Amniotic stem cell (primary cell): ENCODE measurements at places on chromosomes 16 and 17.

DNA sequence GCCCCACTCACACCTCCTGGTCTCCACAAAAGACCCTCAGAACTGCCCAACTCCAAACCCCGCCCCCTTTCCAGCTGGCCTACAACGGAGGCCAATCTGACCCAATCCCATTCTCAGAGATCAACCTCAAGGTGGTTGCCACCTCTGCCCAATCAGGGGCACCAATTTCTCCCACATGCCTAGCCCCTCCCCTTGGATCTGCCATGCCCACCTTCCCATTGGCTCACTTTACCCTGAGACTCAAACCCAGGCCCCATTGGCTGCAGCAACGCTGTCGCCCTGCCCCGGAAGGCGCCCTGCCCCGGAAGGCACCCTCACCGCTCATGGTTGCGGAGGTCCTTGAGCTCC, 10.6 kb downstream of the ZNF668 start:
- no peak for DNase-seq

DNA sequence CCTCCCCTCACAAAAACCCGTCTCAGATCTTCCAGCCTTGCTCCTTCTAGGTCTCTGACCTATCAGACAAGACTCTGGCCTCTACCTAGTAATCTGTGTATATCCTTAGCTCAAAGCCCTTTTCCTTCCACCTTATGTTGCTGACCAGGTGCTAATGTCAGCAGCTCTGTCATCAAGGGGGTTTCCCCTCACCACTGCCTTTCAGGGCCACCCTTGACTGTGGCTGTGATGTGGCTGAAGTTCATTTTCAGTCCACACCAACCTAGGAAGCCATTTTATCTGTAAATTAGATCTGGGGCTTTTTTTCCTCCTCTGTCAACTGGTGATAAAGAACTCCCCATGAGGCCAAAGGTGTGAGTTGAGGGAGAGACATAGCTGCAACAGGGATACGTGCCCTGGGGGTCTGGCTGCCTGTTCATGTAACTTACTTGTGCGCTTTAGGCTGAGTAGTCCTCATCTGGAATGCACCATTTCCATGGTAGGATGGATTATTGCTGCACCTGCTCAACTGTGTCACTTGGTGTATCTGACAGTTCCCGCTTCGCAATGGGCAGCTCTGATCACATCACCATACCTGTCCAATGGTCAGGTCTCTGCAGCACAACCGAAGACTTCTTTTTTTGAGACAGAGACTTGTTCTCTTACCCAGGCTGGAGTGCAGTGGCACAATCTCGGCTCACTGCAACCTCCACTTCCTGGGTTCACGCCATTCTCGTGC, 14.7 kb upstream of the RUNDC3A start:
- DNase-seq = no peak

DNA sequence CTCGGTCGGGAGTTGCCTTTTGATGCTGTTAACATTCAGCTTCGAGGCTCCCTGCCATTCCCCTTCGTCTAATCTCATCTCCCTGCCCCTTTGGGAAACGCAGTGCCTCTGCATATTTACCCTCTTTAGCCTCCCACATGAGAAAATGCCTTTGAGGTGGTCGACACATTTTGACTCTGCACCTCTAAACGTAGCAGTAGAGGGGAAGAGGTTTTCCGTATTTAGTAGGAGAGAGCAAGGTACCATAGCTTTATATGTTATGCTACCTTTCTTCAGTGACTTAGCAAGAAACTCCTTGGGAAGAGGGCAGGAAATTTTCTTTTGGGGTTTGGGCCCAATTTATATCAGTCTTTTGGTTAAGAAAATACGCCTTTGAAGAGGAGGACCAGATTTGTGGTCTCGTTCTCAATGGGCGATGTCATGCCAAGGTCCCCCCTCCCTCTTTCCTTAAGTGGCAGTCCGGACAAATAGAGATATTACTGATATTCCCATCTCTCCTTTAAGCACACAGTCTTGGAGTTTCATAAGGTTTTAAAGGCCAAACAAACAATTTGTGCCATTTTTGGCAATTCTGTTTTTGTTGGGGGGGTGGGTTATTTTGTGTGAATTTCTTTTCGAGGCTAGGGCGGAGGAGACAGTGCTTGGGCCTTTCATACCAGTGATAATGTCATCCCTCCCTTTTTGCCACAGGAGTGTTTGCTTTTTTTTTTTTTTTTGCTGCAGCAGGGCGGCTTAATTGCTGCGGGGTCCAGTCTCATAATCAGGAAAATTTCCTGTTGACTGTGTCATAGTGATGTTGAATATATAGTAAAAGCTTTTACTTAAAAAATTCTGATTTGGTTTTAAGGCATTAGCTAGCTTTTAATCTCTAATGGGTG, 1.5 kb downstream of the PAFAH1B1 start:
- no peak for DNase-seq

GRCh38 chr17:65099475-65099874, 37.7 kb upstream of the RGS9 start:
- DNase-seq = no peak
